Stimulated activated CD8-positive, alpha-beta memory T cell treated with anti-CD3 and anti-CD28 coated beads, Interleukin-4, amount 100 ng/mL, for 1 hour (primary cell): ENCODE measurements at places on chromosomes 16 and 17.
A peak's percentile ranks its signal among the peaks of the same experiment; 100 is the strongest.

- DNase-seq = no peak
Observed at GRCh38 chr16:89847051-89847939, 19.0 kb downstream of the SPIRE2 start.

DNA sequence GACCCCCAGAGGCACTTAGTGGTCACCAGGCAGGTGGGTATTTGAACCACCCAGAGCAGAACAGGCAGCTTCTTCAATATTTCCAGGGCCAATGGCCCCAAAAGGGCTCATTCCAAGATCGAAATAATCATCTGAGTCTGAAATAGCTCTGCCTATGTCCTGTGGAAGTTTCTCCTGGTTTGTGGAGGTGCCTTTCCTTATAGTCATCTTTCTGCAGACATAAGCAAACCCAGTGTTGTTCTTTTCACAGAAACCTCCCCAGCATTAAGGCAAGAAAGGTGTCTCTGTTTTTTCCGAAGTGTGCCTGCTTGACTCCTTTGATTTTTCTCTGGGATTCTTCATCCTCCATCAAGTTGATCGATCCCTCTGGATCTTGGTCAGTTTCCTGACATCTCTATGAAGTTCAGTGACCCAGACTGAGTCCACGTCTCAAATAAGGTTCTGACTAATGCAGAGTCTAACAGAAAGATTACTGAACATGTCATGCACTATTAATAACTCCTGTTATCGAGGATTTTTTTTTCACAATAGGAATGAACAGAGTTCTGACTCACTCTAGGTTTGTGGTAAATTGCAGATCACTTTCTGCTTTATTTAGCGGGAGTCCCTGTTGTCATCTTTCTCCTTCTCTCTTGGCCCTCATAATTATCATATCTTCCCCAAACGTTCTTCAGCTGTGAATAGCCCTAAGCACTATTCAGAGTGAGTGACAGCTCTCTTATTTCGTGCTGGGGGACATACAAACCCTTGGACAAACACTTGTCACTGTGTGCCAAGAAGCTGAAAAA lies 1.5 kb downstream of the LRRC3C start:
- DNase-seq = no peak

DNA sequence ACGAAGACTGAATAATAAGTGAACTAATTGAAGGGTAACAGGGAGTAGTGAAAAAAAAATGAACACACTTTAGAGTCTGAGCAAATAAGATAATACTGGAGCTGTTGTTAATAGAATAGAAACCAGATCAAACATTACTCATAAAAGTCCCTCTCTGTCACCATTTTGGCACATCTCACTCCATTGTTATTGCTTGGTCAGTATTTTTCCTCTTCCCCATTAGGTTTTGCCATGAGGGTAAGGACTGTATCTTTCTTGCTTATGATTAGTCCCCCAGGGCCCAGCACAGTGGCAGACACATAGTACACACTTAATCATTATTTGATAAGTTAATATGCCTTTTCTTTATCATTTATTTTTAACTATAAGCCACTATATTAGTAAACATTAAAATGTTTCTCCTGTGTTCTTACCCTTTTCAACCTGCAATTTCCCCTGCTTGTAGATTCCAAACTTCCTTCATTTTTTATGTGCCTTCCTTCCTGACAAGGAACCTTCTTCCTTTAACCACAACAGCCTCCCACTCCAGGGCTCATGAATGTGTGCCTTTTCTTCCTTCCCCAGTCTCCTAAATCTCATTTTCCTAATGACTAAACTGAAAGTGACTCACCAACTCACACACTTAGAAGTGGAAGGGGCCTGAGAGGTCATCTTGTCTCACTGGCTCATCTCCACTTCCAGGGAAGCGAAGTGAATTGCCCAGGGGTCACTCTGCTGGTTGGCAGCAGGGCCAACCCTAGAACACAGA lies 88.2 kb upstream of the HAS3 start:
- no peak for DNase-seq

DNA sequence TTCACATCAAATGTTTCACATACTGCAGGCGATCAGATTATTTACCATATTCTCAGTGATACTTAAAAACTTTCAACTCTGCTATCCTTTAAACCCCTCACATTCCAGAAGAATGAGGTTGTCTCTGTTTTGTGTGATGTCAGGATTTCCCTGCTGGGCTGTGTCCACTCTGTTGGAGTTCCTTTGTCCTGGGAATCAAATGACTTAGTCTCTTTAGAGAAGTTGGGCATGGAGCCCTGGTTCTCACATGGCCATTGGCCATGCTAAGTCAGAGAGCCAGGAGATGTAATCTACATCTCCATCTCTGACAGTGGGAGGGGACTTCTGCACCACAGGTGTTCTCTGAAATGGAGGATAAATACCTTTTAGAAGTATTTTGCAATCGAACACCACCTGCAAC lies 205.1 kb upstream of the MAF start:
- DNase-seq = no peak

- DNase-seq = no peak
Observed at GRCh38 chr17:61168506-61168905, 231.1 kb upstream of the TBX2 start.

- no peak for DNase-seq
Observed at GRCh38 chr17:47778184-47778635, 43.4 kb downstream of the OSBPL7 start.

DNA sequence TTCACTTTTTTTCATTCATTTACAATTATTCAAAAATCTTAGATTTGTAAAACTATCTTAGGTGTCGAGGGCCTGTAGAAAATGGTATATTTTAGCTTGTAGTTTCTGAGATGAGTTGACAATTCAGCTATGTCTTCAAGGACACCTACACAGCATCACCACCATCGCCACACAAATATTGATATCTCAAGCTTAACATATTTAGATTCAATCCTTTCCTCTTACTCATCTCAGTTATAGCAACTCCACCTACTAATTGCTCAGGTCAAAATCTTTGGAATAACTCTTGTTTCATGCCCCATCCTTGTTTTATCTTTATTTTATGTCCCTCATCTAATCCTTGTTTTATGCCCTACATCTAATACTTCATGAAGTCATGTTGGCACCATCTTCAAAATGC lies 276.8 kb downstream of the CDH11 start:
- no peak for DNase-seq

DNA sequence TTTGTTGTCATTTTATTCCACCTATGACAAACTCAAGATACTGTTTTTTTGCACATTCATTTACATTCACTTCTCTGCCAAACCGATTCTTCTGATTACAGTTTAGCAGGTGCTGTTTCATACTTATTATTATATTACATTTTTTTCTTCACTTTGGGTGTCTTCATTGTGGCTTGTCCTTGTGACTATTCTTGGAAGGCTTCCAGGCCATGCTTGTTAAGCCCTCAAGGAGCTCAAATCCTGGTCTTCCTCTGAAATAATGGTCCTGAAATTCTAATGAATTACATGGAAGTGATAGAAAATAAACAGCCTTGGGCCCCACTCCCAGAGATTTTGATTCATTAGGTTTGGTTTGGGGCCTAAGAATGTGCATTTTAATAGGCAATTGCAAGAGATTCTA lies 1.4 kb downstream of the KRTAP2-4 start:
- DNase-seq = no peak

DNA sequence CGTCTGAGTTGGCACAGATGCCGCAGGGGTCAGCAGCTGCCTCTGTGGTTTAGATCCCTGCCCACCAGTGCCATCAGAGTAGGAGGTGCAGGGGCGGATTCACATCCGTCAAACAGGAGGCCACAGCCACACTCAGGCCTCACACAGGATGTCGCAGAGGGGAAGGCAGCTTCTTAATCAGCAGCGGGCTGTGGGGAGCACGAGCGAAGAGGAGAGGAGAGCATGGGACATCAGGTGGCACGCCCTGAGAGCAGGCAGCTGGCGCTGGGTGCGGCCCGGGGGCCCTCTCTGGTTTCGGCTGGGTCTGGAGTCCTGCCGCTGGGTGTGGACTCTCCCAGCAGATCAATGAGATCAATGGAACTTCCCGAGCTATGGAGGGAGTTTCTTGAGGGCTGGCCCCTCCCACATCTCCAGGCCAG lies 9.6 kb downstream of the LLGL2 start:
- peak; percentile 39 for DNase-seq

GRCh38 chr17:61554209-61554608 lies 36.8 kb downstream of the NACA2 start:
- no peak for DNase-seq

- no peak for DNase-seq
Observed at GRCh38 chr16:68389006-68389405, 59.3 kb downstream of the SMPD3 start.

DNA sequence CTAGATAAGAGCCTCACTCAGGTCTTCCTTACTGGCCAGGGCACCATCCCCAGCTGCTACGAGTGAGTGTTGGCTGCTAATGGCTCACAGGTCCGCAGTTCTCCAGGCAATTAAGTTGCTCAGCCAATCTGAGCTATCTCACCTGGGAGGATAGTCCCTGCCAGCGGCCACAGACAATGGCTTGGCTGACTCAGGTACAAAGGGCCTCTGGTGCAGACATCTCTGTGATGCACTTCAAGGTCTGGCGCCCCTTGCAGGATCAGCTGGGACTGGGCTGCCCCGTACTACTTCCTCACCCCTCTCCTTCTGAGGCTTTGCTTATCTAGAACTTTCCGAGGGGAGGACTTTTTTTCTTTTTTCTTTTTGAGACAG lies 49.2 kb upstream of the EMP2 start:
- DNase-seq = no peak

DNA sequence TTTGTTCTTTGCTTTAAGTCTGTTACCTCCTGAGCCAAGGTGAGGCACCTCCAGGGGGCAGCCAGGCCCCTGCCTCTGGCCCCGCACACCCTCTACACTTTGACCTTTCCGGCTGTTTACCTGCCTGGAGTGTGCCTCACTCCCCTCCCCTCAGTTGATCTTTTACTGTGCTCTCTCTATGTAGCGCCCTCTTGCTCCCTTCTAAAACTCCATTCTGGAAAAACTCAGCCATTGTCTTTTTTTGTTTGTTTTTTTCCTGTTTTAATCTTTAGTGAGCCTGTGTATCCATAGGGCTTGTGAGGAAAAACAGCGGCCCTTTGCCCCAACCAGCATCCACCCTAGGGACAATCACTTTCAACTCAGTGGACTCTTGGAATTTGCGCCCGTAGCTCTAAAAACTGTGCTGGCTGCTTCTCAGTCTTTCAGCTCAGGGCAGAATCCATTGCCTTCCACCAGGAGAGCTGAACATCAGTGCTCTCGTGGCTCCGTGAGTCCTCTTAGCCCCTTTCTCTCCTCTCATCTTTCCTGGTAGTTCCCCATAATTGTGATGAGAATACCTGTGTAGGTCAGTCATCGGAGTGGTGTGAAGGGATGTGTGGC lies 4.3 kb downstream of the AMDHD2 start:
- no peak for DNase-seq

DNA sequence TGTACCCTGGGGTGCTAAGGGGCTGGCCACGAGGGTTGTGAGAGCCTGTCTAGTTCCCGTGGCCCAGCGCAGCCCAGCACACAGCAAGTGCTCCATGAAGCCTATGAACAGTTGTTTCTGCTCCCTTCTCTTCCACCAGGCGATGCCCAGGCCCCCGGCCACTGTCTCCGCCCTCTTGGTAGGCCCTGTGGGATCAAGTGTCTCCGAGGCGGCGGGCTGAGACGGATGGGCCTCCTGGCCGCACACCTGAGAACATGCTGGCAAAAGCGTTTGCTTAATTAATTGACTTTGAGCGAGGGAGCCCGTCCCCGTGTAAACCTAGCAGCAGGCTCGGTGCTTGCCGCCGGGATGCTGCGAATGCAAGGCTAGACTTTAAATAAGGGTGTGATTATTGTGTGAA lies 129.7 kb upstream of the GSE1 start:
- DNase-seq = no peak

DNA sequence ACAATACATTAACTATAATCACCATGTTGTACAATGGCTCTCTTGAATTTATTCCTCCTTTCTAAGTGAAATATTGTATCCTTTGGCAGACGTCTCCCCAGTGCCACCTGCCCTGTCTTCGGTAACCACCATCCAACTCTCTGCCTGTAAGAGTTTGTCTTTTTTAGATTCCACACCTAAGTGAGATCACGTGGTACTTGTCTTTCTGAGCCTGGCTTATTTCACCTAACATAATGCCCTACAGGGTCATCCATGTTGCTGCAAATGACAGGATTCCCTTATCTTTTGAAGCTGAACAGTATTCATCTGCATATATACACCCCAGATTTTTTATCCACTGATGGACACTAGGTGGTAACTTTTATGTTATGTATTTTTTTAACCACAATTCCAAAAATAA lies 24.2 kb downstream of the ORC6 start:
- no peak for DNase-seq

DNA sequence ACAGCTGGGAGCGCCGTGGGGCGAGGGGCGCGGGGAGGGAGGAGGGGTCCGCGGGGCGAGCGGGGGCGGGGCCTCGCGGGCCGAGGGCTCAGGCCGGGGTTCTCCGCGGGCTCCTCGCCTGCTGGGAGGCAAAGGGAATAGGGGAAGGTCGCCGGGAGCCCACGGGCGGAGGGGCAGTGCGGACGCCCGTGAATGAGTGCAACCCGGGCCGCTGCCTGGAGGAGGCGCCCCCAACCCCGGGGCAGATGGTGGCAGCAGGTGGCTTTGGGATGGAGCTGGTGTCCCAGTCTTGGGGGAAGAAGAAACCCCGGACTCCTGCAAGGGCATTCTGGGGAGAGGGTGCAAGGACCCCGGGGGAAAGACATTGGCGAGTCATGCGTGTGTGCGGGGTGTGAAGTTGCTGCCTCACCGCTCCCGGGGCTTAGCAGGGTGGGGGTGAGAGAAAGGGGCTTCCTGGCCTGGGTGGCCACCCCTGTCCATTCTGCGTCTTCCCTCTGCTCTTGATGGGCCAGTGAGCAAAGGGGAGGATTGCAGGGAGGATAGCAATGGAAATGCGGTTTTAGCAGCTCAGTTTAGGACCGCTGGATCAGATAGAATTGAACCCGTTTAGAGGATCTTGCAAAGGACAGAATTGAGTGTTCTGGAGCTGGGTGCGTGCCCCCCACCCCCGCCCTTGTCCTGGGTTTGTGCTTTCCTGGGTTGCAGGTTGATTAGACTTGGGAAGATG lies 526 bp downstream of the KIAA0513 start:
- no peak for DNase-seq

DNA sequence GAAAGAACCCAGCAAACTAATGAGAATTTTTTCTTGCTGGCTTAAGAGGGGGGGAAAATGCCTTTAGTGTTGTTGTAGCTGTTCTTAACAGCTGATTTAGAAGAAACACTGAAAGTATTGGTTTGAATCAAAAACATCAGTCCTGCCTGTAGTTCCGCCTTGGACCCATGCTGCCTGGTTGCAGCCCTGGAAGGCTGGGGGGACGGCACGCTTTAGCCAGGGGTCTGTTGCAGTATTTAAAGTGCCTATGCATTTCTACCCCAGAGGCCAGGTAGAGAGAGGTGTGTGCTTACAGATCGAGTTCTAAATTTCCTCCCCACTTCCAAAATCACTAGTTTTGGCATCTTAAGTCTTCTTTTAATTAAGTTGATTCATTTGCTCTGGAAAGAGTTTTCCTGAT lies 201.9 kb downstream of the CCDC182 start:
- no peak for DNase-seq

DNA sequence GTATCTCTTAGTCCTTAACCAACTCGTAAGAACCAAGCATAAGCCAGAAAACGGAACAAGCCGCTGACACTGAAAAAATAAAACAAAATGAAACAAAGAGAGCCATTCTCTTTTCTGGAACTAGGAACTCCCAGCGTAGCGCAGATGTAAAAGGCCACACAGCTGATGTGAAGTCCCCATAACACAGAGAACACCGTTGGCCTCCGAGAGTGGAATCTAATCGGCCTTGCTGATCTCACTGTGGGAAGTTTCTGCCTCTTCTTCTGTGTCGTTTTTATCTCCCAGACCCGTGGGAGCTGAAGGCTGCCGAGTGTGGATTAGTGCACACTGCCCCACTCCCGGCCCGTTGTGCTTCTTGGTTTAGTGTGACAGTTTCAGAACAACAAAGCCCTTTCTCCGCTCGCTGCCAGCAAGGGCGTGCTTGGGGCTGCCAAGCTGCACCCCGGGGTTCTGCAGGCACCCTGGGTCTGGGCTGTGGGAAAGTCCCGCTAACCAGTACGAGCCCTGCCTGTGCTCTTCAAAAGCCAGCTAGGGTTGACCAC lies 21.7 kb downstream of the TTYH2 start:
- DNase-seq = no peak
